NCI-H1417 treated with DMSO at 0.1 percent for 48 hours (cell line): ENCODE measurements at places on chromosomes 12 and 14.

DNA sequence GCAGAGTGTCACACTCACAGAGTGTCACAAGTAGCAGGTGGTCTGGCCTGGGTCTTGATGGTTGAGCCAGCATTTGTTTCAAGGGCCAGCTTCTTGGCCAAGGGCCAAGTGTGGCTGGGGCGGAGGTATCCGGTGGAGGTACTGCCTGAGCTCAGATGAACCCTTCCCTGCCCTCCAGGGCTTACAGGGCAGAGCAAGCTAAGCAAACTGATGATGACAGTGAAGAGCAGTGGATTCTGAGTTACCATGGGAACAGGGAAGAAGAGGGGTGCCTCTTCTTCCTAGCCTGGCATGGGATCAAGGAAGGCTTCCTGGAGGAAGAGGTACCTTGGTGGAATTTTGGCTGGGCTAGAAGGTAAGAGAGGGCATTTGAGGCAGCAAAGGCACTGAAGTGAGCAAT, 35.7 kb downstream of the MVK start:
- DNase-seq: no peak

GRCh38 chr12:573232-573631, 90.0 kb downstream of the NINJ2 start:
- no peak for DNase-seq

GRCh38 chr12:12717586-12718380, 615 bp downstream of the CDKN1B start:
- no peak for DNase-seq

DNA sequence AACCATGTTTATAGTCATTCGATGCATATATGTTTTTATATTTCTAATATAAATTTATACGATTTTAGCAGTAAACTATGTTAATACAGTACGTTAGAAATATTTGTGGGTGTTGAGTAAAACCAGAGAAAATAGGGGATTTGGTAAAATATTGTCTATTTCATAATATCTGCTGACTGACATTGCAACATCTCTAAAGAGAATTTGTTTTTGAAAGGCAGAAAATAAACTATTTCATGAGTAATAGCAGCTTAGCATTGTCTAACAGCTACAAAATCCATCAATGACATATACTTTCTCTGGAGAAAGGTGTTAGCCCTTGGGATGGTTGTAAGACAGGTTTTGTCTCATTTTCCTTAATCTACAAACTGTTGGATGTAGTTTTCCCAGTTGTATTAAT, 144.9 kb downstream of the PDE3A start:
- DNase-seq: no peak

GRCh38 chr12:123472438-123472849, 14.5 kb downstream of the SNRNP35 start:
- DNase-seq: no peak

DNA sequence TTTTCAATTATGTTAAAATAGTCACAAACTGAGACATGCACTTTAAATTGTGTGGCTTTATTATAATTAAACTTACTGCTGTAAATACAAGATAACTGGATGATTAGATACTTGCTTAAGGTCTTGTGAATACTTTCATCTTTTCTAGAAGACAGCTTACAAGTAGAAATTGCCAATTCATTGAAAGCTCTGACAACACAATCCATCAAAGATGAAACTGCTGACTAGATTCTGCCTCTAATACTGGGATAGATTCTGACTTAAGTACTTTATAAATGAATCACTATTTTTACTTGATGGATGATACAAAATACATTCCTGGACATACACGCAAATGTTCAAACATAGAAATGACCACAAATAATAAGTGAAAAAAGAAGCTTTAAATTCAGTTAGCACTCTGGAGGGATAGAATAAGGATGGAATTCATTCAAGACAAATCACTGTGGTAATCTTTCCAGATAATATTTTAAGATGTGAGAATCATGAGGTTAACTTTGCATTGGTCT, 876.8 kb downstream of the RPS29 start:
- DNase-seq: no peak

- DNase-seq: no peak
Observed at GRCh38 chr14:23307687-23308644, 1.3 kb downstream of the BCL2L2 start.

GRCh38 chr14:106842687-106843086, 1316.3 kb downstream of the TMEM121 start:
- DNase-seq: no peak

- DNase-seq: no peak
Observed at GRCh38 chr12:63948211-63948610, 103.7 kb downstream of the SRGAP1 start.

- DNase-seq: no peak
Observed at GRCh38 chr12:91099341-91099740, 12.0 kb downstream of the LUM start.

DNA sequence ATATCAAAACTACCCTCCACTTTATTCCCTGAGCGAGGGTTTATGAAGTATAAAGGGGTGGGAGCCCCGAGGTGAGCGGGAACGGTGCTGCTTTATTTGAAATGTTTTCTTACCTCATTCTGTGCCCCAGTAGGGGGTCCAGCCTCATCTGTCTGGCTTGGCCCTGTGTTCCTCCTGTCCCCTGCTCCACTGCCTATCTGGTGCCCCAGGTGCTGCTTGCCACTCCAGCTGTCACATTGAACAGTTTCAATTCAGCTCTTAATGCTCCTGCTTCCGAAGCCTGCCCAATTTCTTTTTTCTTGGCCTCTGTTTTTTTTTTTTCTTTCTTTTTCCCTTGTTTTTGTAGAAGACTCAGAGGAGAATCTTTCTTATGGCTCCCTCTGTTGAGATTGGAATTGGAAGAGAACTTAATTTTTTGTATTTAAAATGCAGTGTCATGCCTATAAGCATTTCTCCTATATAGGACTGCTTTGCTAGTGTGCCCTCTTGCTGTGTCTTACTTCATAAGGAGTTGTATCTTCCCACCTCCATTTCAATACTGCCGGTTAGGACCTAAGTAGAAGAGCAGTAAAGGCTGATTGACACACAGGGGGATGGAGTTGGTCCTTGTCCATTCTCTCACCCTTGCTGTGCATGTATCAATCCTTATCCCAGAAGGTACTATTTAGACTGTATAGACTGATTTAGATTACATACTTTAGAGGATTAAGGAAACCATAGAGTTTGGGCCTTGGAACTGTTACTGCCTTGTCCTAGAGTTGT, 2.3 kb downstream of the ATXN7L3B start:
- DNase-seq: no peak

- DNase-seq: no peak
Observed at GRCh38 chr12:68270358-68270757, 17.0 kb upstream of the IL22 start.

- no peak for DNase-seq
Observed at GRCh38 chr12:65906006-65906405, 81.7 kb downstream of the HMGA2 start.

- no peak for DNase-seq
Observed at GRCh38 chr14:91897106-91897701, 29.9 kb upstream of the TC2N start.
